ENCODE measurements at places on chromosomes 3 and 15.

DNA sequence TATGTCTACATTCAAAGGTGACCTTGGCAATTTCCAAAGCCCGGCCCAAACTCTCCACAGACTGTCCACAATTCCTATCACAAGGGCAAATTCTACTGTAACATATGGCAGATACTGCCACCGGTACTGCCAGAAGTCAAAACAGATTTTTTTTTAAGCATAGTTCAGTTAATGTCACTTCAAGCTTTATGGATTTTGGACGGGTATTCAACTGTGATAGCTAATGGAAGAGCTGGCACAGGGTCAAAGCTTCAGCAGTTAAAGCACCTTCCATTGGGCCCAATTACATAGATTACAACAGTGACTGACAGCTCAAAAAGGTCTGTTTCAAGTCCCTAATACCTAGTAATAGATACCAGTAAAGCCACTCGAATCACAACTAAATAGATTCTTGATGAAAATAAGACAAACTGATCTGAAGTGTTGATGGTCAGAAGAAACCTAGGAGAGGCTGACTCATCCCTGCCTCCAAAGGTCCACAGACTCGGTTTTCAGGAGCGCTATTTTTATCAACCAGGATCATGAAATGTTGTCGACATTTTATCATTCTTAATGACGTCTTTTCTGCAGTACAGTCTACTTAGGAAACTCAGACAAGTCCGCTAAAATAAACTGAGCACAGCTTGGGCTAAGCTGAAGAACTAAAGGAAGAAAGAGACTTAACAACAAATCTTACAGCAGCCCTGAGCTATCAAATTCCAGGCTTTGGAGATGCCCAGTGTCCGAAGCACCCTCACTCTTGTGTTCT, 38.7 kb downstream of the ANXA2 start:
- no peak overlapping the region for H3K27ac ChIP-seq
- no peak for DNase-seq
- H3K4me1 ChIP-seq: no peaks in the 10 kb centered on the region
- no peaks in the 10 kb centered on the region for H3K27me3 ChIP-seq
- no peak overlapping the region for H3K4me3 ChIP-seq

- no peaks in the 10 kb centered on the region for H3K27me3 ChIP-seq
- H3K4me3 ChIP-seq: no peak overlapping the region
- no peak overlapping the region for H3K27ac ChIP-seq
These were observed 20.2 kb upstream of the GPX1 start for GRCh38 chr3:49378249-49378895.

GRCh38 chr3:146468234-146468633, 1.1 kb downstream of the PLSCR2 start:
- no peak for DNase-seq
- no peak overlapping the region for H3K4me3 ChIP-seq
- H3K27me3 ChIP-seq: no peaks in the 10 kb centered on the region

GRCh38 chr15:78739996-78740903, 71.0 kb downstream of the ADAMTS7 start:
- DNase-seq: peak; percentile 75
- H3K4me3 ChIP-seq: no peak overlapping the region
- no peak overlapping the region for H3K27ac ChIP-seq
- no peaks in the 10 kb centered on the region for H3K36me3 ChIP-seq
- H3K27me3 ChIP-seq: no peaks in the 10 kb centered on the region
- no peaks in the 10 kb centered on the region for H3K4me1 ChIP-seq

DNA sequence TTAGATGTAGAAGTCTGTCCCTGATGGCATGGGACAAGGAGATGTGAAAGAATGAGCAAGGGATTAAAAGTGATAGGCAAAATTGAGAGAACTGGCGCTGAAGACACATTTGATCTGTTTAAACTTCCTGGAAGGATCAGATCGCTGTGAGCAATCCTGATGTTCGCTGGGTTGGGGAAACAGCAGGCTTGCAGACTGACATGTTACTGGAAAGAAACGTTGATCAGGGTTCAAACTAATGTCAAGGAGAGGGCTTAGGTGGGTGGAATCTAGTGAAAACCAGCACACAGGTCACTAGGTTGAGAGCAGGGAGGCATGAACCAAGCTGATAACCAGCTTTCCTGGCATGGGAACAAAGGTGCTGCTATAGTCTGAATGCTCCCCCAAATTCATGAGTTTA, 34.5 kb upstream of the SPTSSB start:
- no peak overlapping the region for H3K4me3 ChIP-seq
- no peaks in the 10 kb centered on the region for H3K27me3 ChIP-seq
- peaks cover 22% of the 10 kb centered on the region for H3K4me1 ChIP-seq
- H3K27ac ChIP-seq: no peak overlapping the region
- no peak for DNase-seq

- no peaks in the 10 kb centered on the region for H3K27me3 ChIP-seq
- no peaks in the 10 kb centered on the region for H3K4me1 ChIP-seq
- DNase-seq: no peak
- no peaks in the 10 kb centered on the region for H3K36me3 ChIP-seq
- H3K4me3 ChIP-seq: no peak overlapping the region
- no peak overlapping the region for H3K27ac ChIP-seq
These were observed 921.1 kb downstream of the ROBO1 start for GRCh38 chr3:78846718-78847117.

DNA sequence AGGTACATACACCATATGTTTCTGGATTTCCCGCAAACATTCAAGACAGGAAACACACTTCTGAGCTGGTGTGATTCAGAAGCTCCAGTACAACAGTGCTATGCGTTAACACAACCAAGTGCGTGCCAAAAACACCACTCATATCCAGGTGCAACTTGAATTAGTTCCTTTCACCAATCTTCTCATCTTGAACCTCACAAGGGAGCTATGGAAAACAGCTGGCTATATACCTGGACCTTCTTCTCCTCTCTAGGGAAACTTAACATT, 31.3 kb downstream of the SUSD5 start:
- no peaks in the 10 kb centered on the region for H3K27me3 ChIP-seq
- H3K4me1 ChIP-seq: no peaks in the 10 kb centered on the region
- no peak for DNase-seq
- H3K36me3 ChIP-seq: no peaks in the 10 kb centered on the region

- no peak overlapping the region for H3K4me3 ChIP-seq
- H3K27me3 ChIP-seq: no peaks in the 10 kb centered on the region
- no peak for DNase-seq
- H3K4me1 ChIP-seq: no peaks in the 10 kb centered on the region
- H3K36me3 ChIP-seq: no peaks in the 10 kb centered on the region
- no peak overlapping the region for H3K27ac ChIP-seq
These were observed 100.5 kb upstream of the SKOR1 start for GRCh38 chr15:67724691-67725375.

GRCh38 chr3:66418475-66418931, 82.3 kb downstream of the LRIG1 start:
- H3K36me3 ChIP-seq: 0 out of 2 replicates have a peak, but pooled peaks cover 11% of the 10 kb centered on the region
- no peaks in the 10 kb centered on the region for H3K27me3 ChIP-seq
- DNase-seq: no peak
- H3K4me1 ChIP-seq: no peaks in the 10 kb centered on the region
- H3K4me3 ChIP-seq: no peak overlapping the region

- DNase-seq: no peak
- no peak overlapping the region for H3K27ac ChIP-seq
- H3K27me3 ChIP-seq: no peaks in the 10 kb centered on the region
- no peaks in the 10 kb centered on the region for H3K36me3 ChIP-seq
- H3K4me1 ChIP-seq: no peaks in the 10 kb centered on the region
These were observed 11.5 kb downstream of the CRYGS start for GRCh38 chr3:186532598-186533072.

- H3K4me1 ChIP-seq: no peaks in the 10 kb centered on the region
- H3K27ac ChIP-seq: no peak overlapping the region
- no peaks in the 10 kb centered on the region for H3K27me3 ChIP-seq
- H3K4me3 ChIP-seq: no peak overlapping the region
- H3K36me3 ChIP-seq: no peaks in the 10 kb centered on the region
These were observed 99.7 kb upstream of the PLXNA1 start for GRCh38 chr3:126883241-126883640.

GRCh38 chr3:133970339-133970738, 59.4 kb downstream of the SLCO2A1 start:
- no peaks in the 10 kb centered on the region for H3K36me3 ChIP-seq
- no peaks in the 10 kb centered on the region for H3K4me1 ChIP-seq
- no peak for DNase-seq
- H3K27ac ChIP-seq: no peak overlapping the region
- H3K4me3 ChIP-seq: no peak overlapping the region

DNA sequence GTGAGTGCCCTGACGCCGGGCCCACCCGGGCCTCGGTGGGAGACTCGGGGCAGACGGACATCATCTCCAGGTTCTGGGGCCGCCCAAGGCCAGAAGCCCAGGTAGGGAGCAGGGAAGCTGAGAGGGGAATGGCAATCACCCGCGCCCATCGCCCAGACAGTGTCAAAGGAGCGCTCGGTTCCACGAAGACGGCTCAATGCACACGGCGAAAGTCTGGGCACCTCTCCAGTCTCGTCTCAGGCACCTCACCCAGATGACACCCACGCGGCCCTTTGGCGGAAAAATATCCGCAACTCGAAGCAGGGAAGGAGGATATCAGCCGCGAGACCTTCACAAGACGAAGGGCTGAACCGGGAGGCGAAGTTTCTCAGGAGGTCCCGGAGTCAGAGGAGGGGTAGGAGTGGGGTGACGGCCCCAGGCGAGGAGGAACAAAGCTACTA, 916 bp downstream of the IL17RD start:
- H3K36me3 ChIP-seq: no peaks in the 10 kb centered on the region
- DNase-seq: no peak
- no peak overlapping the region for H3K27ac ChIP-seq
- peaks cover 4% of the 10 kb centered on the region for H3K4me1 ChIP-seq
- H3K27me3 ChIP-seq: peaks cover 26% of the 10 kb centered on the region

DNA sequence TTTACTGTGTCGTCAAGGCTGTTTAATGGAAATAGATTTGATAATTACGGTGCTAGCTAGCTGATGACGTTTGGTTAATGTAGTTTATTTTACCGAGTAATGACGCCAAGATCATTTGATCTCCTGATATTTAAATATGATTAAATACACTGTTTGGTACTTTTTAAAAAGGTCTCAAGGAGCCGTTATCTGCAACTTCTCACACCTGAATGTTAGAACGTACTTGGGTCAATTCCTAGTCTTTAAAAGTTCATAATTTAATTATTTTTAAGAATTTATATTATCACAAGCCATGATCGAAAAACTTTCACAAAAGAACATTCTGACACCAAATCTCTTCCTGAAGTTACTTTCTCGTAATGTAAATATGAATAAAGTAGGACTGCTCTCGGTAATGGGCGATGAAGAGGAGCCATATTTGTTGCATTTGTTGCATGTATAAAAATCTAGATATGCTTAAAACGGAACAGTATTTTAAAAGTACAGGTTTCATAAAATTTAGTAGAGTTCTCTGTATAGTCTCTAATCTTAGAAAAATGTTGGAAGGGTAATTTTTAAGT, 16.2 kb upstream of the CHD2 start:
- DNase-seq: no peak
- peak overlapping the region; percentile 86 for H3K27ac ChIP-seq
- H3K36me3 ChIP-seq: peaks cover 56% of the 10 kb centered on the region
- no peaks in the 10 kb centered on the region for H3K27me3 ChIP-seq
- peak overlapping the region; percentile 76 for H3K4me3 ChIP-seq
- H3K4me1 ChIP-seq: peaks cover 70% of the 10 kb centered on the region

DNA sequence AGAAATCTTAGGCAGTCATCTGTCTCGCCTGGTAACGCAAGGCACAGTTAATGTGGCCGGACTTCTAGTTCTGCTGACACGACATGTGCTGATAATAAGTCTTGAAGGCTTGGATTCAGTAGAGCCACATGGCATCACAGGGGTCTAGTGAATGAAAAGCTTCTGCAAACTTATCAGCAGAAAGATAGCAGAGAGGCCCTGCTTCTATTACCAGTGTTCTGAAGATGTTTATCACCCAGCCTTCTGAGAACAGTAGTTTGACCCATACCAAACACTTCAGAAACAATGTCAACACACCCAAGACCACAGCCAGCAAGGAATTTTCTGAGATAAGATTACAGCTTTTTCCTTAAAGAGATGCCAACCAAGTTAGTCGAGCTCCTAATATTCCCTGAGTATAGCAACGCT, 102.7 kb upstream of the UMPS start:
- no peak overlapping the region for H3K27ac ChIP-seq
- no peaks in the 10 kb centered on the region for H3K4me1 ChIP-seq
- no peaks in the 10 kb centered on the region for H3K36me3 ChIP-seq
- H3K27me3 ChIP-seq: no peaks in the 10 kb centered on the region
- no peak for DNase-seq

DNA sequence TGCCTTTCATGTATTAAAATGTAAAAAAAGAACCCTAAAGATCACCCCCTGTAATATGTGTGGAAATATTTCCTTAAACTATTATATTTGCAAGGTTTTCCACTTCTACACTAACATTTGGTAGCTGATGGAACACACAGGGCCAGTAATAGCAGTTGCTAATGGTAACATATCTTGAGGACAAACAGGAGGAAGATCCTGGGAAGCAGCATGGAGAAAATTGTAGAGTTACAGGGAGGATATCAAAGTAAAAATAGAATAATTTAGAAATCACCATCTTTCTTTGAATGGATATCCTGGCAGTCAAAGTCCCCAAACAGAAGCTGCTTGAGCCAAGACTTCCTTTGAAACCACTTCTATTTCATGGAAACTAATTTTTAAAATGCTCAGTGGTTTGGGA, 29.5 kb upstream of the OSTN start:
- DNase-seq: no peak
- no peaks in the 10 kb centered on the region for H3K4me1 ChIP-seq
- no peaks in the 10 kb centered on the region for H3K27me3 ChIP-seq
- no peak overlapping the region for H3K27ac ChIP-seq
- no peak overlapping the region for H3K4me3 ChIP-seq
- no peaks in the 10 kb centered on the region for H3K36me3 ChIP-seq

GRCh38 chr3:182808041-182808770, 14.9 kb downstream of the ATP11B start:
- no peak overlapping the region for H3K27ac ChIP-seq
- H3K36me3 ChIP-seq: no peaks in the 10 kb centered on the region
- no peaks in the 10 kb centered on the region for H3K27me3 ChIP-seq
- DNase-seq: no peak

DNA sequence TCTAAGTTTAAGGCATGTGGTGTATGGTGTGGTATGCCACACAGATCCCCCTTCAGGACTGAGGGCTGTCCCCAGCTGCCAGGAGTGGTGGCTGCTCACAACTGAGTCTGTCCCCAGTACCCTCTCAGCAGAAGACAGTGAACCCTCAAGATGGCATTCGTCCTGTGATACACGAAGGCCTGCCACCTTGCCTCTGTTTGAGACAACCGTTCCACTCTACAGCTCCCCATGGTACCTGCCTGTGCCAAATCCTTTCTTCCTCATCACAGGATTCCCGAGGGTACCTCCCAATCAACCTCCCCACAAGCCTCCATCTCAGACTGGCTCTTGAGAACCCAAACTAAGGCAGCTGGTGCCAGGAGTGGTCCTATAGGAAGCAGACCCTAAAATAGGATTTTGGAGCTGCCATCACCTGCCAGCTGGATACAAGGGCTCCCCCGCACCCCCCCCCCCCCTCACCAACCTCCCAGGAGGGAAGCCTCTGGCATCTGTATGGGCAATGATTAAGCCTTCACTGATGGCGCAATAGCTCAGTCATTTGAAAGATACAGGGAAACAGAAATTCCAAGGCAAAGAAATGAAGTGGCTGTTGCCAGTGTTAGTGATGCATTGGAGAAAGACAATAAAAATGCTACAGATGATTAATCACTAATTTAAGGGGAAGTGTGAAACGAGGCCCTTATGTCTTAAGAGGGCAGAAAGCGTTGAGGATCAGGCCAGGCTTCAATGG, 230.0 kb upstream of the LYSMD4 start:
- H3K27ac ChIP-seq: no peak overlapping the region
- peaks cover 3% of the 10 kb centered on the region for H3K4me1 ChIP-seq
- H3K27me3 ChIP-seq: no peaks in the 10 kb centered on the region

GRCh38 chr3:70358978-70359580, 46.6 kb upstream of the MDFIC2 start:
- DNase-seq: peak; percentile 8
- H3K27me3 ChIP-seq: no peaks in the 10 kb centered on the region
- H3K4me1 ChIP-seq: no peaks in the 10 kb centered on the region
- no peaks in the 10 kb centered on the region for H3K36me3 ChIP-seq
- H3K4me3 ChIP-seq: no peak overlapping the region
